Left hindlimb (tissue), 1 donor: ENCODE measurements at places on chromosomes 7 and 10.

- DNase-seq = no peak
Observed at GRCh38 chr10:42836771-42837468, 54.3 kb downstream of the BMS1 start.

GRCh38 chr10:44478876-44479705, 94.2 kb upstream of the CXCL12 start:
- DNase-seq = peak; percentile 77

DNA sequence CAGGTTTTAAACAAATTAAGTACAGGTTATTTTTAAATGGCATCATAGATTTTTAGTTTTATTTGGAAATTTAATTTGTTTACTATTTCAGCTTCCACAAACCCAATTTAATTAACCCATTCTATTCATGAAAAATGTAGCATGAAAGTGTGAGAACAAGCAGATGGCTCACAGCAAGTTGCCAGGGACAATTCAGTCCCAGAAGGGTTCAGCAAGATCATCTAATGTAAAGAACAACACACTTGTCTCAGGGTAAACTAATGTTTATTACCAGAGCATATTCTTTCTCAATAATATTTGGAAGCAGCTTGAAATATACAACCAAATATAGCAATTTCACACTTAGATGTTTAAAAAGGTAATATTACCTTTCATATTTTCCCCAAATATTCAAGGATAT, 166.9 kb upstream of the SLC13A1 start:
- DNase-seq = no peak

DNA sequence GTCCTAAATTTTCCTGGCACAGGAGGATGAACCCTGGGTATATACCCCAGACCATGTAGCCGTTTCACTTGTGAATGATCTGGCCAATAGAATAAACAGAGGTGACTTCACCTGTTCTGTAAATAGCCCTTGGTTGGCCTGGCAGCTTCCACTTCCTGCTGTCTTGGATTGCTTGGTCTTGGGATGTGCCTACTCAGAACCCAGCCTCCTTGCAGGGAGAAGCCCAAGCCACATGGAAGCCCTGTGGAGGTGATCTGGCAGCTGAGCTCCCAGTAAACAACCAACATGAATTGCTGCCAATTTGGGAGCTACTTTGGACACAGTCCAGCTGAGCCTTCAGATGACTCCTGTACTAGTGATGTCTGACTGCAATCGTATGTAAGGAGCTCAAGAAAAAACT, 4.8 kb upstream of the RAPGEF5 start:
- DNase-seq = no peak

GRCh38 chr7:70480927-70481569, 650.9 kb upstream of the GALNT17 start:
- no peak for DNase-seq

GRCh38 chr10:78059906-78060702, 26.4 kb downstream of the RPS24 start:
- no peak for DNase-seq

- peak; percentile 75 for DNase-seq
Observed at GRCh38 chr7:5694912-5695726, 86.3 kb downstream of the RNF216 start.

- no peak for DNase-seq
Observed at GRCh38 chr10:18583575-18584270, 67.7 kb downstream of the NSUN6 start.

DNA sequence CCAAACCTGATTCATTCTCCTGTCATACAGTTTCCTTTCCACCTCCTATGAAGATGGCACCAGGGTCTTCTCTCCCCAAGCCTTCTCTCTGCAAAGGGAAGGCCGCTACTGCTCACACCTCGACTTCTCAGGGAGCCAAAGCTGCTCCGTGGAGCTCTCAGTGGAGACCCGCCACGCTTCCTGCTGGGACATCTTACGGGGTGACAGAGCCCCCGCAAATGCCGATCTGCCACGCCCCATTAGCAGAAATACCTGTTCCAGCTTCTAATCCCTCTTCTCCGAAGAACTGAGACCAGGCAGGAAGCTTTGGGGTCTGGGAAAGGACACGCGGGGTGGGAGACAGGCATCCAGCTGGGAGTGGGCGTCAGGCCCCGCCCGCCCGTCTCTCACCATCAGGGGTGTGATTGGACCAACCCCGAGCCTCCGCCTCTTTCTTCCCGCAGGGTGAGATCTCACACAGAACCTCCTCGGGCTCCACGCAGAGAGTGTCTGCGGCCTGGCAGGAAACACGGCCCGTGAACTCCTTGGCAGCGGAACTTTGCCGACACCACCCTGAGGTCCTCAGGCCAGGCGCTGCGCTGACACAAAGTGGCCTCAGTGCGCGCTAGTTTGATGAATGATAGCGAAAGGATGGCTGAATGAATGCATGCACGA, 12.0 kb upstream of the CALML5 start:
- peak; percentile 3 for DNase-seq

- no peak for DNase-seq
Observed at GRCh38 chr10:125021686-125022344, 79.9 kb downstream of the ZRANB1 start.

GRCh38 chr7:39071116-39071515, 93.4 kb downstream of the POU6F2 start:
- no peak for DNase-seq

DNA sequence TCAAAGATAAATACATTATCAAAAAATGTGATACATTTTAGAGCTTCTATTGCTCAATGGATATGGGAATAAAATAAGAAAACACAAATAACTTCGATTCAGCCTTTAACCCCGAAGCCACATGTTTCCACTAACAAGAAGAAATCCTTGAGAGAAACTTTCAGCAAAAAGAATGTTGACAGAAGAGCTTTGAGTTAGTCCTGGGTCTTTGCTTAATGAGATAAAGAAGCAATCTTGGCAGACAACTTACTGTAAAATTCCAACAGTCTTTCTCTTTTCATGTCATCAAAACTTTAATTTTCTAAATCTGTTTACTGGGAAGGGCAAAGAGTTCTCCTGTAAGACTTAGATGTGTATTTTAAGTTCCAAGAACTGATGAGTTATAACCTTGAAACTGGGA, 810.2 kb downstream of the CNTNAP2 start:
- DNase-seq = no peak

GRCh38 chr7:116434820-116435341, 64.7 kb upstream of the CAV2 start:
- no peak for DNase-seq

GRCh38 chr10:64426745-64427144, 905.5 kb downstream of the REEP3 start:
- no peak for DNase-seq

DNA sequence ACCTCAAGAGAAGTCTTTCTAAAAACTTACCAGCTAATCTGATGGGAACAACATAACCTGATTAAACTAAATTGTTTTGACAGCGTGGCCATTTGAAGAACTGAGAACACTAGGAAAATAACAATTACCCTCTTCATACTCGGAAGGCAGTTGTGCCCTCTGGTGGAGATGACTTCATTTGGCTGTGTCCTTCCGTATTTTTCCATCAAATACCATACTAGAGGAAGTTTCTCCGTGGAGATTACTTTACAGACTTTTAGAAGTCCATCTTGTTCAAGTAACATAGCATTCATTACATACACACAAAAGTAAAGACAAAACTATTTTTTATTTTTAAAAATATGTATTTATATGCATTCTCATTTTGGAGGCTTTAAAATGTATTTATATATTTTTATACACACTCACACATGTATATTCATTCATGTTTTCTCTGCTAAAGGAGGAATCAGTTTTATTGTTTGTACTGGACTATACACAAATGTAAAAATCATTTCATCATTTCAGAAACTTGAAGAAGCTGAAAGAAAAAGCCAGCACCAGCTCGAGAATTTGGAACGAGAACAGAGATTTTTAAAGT, 25.2 kb downstream of the SMNDC1 start:
- DNase-seq = peak; percentile 43

DNA sequence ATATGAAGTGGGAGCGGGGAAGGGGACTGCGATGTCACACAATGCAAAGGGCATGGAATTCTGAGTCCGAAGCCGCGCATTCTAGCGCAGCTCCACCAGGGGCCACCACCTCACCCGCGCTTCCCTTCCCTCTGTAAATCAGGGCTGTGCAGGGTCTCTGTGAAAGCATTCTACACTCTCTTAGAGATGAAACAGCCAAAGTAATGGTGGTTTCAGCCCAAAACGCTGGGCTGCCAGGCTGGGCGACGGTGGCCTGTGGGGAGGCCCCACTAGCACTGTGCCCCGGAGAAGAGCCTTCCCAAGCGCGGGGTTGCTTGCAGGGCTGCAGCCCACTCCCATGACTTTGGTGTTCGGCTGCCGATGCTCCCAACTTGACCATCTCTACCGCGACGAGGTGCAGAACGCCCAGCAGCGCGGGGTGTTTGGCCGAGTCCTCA, 11.4 kb downstream of the ATG9B start:
- DNase-seq = peak; percentile 66

DNA sequence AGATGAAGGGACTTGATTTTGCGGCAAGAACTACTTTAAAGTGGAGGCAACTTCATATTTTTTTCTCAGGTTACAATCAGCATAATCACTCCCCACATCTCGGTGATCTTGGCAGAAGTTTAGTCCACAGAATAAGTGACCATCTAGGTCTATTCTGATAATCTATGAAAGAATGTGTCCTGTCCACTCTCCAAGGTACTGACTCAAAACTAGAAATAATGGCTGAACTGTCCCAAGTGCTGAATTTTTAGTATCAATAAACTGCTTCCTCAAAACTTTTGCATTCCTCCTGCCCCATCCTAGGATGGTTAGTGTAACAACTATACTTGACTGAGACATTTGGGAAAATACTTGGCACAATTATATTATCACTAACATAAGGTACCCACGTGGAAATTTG, 10.9 kb upstream of the CHRM2 start:
- no peak for DNase-seq

DNA sequence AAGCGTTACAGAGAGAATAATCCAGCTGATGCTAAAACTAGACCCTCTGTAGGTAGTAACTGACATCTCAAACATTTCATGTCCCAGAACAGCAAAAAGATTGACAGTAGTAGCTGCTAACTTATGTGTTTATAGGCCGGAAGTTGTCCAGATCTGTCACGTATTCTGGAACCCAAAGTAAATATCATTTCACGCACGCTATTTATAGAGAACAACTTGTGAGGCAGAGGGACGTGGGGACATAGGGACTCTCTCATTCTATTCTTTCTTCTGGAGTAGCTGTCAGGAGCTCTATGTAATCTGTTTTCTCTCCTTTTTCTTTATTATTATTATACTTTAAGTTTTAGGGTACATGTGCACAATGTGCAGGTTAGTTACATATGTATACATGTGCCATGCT, 22.3 kb downstream of the AGK start:
- no peak for DNase-seq

GRCh38 chr7:27750316-27750715, 10.4 kb downstream of the TAX1BP1 start:
- DNase-seq = no peak

GRCh38 chr7:101856473-101857357, 39.3 kb downstream of the CUX1 start:
- DNase-seq = peak; percentile 76

DNA sequence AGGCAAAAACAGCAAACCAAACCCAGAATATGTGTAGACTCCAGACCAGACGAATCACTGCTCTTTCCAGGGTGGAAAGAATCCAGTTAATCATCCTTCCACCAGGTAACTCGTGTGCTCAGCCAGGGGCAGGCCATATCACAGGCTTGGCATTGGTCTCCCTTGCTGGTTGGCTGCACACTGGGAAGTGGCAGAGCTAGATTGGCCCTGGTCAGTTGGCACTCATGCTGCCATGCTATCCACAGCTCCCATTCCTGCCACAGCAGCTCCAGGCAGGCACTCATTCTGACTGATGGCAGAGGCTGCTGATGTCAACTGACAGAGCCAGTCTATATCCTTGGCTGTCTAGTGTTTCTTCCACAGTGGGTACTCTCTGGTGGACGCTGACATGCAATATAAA, 9.7 kb upstream of the GDF10 start:
- no peak for DNase-seq

- DNase-seq = no peak
Observed at GRCh38 chr10:109618748-109619147, 304.6 kb downstream of the XPNPEP1 start.

DNA sequence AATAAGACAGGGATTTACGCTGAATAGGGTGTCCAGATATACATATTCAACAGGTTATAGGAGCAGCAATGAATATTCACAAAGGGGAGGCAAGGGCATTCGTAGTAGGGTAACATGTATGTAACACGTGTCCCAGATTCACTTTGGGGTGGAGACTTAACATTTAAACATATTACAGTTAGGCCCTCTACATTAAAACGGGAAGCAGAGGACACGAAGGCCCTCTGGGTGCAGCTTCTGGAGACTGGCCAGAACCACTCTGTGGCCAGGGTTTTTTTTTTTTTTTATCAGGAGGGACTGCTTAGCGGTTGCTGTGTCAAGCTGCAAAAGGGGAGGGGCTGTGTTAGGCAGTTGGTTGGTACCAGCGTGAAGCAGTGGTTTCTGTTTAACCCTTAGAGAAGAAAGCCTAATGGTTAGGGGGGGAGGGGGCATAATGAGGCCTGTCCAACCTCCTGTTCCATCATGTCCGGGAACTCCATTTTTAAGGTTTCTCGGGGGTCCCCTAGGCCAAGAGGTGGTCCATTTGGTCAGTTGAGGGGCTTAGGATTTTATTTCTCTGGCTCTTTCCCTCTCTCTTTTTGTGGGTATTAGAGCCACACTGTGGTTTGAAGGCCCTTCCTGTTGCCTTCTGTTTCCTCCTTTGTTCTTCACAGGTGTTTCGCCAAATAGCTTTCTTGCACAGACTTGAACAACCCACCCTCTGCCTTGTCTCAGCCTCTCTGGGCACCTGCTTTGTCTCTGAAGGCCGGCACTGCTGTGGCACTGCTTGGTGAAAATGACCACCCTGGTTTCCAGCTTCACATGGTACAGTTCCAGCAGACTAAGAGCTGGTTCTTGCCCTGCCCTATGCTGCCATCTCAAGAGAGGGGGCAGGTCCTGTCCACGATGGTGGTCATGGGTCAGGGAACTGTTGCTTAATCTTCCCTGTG, 26.4 kb downstream of the PRF1 start:
- DNase-seq = peak; percentile 70
